Aorta (tissue), 5 donors: ENCODE measurements at places on chromosomes 16 and 17. TPM values are rescaled to one million over a fixed set of nuclear protein-coding genes. Genes with fewer than 3 reads are reported as not detected.

DNA sequence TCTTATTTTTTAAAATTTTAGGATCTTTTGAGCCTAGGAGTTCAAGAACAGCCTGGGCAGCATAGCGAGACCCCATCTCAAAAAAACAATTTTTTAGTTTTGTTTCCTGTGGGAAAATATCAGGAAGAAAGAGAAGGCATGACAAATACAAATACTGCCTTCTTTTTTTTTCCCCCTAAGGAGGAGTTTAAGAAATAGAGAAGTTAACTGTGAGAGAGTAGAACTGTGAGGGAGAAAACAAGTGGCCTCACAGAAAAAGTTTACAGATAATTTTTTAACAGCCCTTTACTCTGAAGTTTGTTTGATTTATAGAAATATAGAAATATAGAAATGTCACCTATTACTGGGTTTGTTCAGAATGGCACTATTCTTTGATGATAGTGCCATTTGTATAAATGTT lies 21.1 kb downstream of the TTYH2 start:
- no peak for DNase-seq

DNA sequence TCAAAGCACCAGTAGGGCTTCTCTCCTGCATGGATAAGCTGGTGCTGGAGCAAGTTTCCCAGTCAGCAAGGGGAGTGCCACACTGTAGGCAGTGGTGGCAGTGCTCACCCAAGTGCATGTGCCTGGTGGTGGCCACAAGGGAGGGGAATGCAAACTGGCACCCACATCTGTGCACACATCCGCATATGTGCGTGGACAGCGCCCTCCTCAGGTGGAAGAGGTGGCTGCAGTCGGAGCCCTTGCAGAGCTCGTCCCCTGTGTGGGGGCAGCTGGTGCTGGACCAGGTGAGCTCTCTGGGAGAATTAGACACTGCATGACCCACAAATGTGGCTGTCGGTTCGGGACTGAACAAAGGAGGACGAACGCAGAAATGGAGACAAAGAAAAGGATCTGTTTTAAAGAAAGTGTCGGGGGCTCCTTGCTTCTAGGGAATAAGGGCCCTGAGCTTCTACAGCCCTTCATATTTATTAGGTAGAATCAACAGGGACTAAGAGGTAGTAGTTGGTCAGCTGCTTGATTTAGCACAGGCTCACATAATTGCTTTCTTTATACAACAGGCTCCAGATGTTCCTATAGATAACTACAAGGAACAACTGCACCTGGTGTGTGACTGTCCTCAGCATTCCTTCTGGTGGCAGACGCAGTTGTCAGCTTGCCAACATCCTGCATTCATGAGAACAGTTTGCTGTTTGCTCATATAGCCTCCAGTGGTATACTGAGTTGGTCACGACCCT lies 5.3 kb upstream of the ZNF689 start:
- peak; percentile 66 for DNase-seq

HAP1 gene
- not detected for polyA plus RNA-seq

ARHGAP44 gene
- 16.8 TPM for polyA plus RNA-seq
